ENCODE measurements at places on chromosomes 16 and 17.

DNA sequence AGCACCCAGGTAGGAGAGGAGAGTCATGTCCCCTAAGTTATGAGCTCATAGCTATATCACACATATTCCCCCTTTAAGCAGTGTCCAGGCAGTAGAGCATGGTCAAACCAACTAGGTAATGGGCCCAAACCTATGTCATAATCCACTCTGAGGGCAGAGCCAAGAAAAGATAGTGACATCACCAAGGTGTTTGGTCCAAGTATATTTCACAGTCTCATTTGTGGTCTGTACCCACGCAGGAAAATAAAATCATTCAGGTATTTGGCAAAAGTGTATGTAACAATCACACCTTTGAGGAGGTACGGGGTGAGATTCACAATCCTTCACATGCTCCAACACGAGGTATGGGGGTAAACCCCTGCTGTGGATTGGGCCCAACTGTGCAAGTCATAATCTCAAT is 2112.8 kb downstream of the TP53TG3F start:
- no peak for DNase-seq

DNA sequence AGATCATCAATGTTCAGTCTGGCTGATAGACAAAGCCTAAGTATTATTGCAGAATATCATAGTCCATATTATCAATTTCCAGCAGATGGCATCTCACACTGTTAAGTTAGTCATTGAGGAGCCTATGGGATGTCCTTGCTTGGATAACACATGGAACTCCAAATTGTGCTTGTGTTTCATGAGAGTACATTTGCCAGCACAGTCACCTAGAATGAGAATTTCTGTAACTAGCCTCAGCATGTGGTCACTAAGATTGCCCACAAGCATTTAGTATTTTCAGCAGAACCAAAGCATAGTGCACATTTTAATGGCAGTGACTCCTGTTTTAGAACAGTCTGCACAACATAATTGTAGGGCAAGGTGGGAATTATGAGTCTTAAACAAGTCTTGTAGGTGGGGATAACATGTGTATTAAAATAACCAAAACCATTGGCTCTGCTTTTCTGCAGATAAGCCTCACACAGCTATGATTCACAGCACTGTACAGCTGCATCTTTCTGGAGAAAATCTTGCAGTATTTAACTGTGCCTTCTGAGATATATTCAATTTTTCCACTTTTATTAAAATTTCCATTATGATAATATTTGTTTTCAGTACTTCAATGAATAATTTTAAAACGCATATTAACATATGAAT is 882.8 kb upstream of the SOX9 start:
- peak; percentile 12 for DNase-seq

GRCh38 chr17:78972507-78973105 is 7.1 kb downstream of the LGALS3BP start:
- DNase-seq, result peak; percentile 54

DNA sequence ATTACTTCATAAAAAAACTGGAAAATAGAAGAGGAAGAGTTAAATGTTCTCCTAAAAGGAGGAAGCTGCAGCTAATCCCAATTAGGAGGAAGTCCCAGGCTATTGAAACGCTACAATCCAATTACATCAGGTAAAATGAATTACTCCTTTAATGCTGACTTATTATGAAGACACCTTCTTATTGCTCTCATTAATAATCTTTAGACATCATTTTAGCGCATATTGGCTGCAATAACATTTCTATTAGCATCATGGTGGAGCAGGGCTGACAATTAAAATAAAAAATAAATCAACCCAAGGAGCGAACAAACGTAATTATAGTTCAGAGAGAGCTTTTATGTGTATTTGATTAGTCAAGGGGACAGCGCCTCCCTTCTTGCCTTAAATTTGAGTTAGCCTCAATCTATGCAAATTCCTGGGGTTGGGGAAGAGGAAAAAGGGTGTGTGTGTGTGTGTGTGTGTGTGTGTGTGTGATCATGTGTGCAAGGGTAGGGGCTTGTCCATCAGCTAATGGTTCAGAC is 109.0 kb upstream of the IRX6 start:
- DNase-seq, result no peak

- DNase-seq, result no peak
These were observed 39.3 kb downstream of the TADA2A start for GRCh38 chr17:37446027-37446426.

DNA sequence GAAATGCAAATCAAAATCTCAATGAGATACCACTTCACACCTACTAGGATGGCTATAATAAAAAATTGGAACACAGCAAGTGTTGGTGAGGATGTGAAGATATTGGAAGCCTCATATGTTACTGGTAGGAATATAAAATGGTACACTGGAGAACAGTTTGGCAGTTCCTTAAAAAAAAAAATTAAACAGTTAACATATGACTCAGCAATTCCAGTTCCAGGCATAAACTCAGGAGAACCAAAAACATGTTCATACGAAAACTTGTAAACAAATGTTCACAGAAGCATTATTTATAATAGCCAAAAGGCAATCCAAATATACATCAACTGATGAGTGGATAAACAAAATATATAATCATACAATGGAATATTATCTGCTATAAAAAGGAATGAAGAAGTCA is 28.2 kb downstream of the ZNF652 start:
- no peak for DNase-seq

- no peak for DNase-seq
These were observed 101.0 kb downstream of the ABCC6 start for GRCh38 chr16:16122264-16122663.

GRCh38 chr16:48383877-48384519 is 1.2 kb downstream of the SIAH1 start:
- no peak for DNase-seq
